ENCODE measurements at places on chromosomes 16 and 17.
A peak's percentile ranks its signal among the peaks of the same experiment; 100 is the strongest.

DNA sequence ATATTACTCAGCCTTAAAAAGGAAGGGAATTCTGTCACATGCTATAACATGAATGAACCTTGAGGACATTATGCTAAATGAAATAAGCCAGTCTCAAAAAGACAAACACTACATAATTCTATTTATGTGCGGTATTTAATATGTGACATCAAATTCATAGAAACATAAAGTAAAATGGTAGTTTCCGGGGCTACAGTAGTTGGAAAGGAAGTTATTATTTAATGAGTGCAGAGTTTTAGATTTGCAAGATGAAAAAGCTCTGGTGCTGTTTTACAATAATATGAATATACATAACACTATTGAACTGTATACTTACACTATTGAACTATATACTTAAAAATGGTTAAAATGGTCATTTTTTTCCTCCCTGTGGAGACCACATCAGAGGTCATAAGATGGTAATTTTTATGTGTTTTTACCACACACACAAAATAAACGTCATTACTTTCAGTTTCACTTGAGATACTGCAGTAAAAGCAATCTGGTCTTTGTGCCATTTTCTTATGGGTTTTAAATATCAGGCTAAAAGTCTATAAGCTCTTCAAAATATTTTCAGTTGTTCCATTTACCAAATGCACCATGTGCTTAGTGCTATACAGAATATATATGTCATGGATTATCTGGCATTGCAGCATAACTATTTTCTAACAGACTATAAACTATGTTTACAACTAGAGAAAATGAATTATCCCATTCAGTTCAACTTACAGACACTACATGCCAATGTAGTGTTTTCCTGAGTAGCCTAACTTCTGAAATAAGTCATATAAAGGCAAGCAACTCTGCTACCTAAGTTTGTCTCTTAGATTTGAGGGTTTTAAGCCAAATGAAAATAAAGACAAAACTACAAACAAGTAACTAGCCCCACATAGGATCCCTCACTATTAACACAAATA, 90.9 kb downstream of the SPAG9 start:
- DNase-seq: peak; percentile 44

- no peak for DNase-seq
Measured at GRCh38 chr16:69477546-69477945, 53.1 kb downstream of the CYB5B start.

GRCh38 chr17:9900784-9901183, 4.3 kb downstream of the RCVRN start:
- DNase-seq: peak; percentile 89

DNA sequence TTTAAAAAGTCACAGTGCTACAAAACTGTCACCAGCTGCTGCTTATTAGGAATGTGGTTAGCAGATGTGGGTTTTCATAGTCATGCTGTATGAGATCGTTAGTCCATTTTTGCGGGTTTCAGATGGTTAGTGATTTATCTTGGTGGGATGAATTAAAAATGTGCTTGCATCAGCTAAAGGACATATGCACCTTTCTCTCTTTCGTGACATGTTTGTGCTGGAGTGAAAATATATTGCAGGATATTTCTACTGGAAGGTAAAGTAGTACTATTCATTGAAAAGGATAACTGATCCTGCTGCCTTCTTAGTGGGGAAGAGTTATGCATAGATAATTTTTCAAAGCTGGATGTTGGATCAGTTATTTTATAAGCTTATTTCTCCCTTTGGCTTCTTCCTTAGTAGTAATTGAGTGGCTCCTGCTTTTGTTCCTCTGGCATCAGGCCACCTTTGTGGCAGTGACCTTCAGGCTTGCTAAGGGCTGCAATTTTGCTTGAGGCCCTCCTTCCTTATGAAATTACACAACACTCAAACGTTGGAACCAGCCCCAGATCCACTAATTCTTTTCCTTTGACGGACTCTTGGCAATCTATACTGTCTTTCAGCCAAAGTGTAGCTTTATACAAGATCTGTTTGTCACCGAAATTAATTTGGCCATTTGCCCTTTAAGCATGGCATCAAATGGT, 7.5 kb upstream of the SNTB2 start:
- peak; percentile 95 for DNase-seq

DNA sequence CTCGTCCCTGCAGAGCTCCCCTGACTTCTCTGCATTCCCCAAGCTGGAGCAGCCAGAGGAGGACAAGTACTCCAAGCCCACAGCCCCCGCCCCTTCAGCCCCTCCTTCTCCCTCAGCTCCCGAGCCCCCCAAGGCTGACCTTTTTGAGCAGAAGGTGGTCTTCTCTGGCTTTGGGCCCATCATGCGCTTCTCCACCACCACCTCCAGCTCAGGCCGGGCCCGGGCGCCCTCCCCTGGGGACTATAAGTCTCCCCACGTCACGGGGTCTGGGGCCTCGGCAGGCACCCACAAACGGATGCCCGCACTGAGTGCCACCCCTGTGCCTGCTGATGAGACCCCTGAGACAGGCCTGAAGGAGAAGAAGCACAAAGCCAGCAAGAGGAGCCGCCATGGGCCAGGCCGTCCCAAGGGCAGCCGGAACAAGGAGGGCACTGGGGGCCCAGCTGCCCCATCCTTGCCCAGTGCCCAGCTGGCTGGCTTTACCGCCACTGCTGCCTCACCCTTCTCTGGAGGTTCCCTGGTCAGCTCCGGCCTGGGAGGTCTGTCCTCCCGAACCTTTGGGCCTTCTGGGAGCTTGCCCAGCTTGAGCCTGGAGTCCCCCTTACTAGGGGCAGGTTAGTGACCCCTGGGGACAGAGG, 11.4 kb downstream of the MLLT6 start:
- no peak for DNase-seq

DNA sequence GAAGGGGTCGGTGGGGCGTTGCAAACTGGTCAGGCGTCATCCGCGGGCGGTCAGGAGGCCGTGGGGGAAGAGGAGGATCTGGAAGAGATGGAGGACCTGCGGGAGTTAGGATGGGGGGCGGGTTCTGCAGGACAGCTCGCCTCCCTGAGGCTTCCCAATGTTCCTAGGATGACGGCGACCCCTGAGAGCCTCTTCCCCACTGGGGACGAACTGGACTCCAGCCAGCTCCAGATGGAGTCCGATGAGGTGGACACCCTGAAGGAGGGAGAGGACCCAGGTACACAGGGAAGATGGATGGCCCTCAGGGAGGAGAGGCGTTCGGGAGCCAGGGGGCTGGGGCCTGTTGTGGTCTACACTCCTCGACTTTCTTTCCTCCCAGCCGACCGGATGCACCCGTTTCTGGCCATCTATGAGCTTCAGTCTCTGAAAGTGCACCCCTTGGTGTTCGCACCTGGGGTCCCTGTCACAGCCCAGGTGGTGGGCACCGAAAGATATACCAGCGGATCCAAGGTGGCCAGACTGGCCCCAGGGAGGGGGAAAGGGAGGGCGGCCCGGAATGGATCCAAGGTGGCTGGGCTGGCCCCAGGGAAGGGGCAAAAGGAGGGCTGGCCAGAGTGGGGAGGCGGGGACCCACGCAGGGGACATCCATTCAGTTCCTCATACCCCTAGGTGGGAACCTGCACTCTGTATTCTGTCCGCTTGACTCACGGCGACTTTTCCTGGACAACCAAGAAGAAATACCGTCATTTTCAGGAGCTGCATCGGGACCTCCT, 839 bp downstream of the PLD2 start:
- no peak for DNase-seq

DNA sequence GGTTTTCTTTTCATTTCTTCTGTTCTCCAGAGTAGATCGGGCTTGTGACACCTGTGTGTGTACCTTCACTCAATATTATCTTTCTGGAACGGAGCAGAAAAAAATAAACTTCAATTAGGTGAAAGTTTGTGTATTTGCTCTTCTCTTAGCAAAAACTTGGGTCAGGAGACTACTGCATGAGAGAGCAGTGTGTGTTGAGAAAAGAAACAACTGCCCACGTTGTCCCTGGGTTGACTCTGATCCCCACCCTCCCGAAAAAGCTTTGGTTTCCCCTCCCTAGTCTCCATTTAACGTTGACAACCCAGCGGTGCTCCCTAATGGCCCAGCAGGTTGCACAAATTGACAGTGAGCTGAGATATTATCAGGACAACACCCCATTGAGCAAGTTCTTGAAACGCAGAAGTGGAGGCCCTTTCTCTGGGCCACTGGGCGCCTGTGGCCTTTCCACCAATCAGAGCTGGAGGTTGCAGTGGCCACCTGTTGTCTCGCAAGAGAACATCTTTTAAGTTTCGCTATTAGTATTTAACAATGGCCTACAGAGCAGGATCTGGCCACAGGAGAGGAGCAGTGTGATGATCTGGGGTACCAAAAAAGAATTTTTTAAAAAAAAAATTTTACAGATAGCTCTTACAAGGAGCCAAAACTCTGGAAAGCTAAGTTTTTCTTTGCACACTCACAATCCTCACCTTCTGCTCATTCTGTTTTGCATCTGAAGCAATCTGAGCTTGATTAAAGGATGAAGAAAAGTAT, 1.5 kb upstream of the TOX3 start:
- DNase-seq: no peak

- DNase-seq: no peak
Measured at GRCh38 chr16:73040136-73040535, 7.8 kb downstream of the ZFHX3 start.

- DNase-seq: no peak
Measured at GRCh38 chr17:74117999-74118421, 85.5 kb upstream of the RPL38 start.

DNA sequence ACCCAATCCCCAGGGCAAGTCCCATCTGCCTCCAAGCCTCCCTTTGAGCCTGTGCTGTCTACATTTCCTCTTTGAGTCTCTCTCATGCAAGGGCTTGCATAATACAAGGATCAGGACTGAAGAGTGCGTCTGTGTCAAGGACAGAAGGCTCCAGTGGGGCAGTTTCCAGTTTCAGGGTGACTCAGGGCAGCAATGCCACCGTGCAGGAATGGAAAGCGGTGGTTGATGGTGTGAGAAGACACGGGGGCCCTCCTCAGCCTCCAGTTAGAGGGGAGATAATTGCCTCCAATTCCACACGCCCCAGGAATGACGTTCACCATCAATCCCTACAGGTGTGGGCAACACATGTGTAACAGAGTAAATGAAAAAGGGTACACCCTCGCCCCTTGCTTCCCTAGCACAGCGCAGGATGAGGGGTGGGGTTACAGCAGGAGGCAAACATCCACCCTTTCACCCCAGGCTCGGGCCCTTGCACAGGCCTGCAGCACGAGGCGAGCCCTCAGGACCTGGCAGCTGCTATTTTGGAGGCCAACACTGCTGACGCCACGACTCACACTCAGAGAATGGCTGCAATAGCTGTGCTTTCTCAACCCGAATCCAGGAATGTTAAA, 24.8 kb upstream of the SLC25A19 start:
- DNase-seq: peak; percentile 53

- DNase-seq: no peak
Measured at GRCh38 chr16:56941092-56941491, 9.2 kb downstream of the HERPUD1 start.

Measured in AG10803 (cell line).